ENCODE measurements at places on chromosomes 12 and 14.

GRCh38 chr12:11778713-11779685 is 129.5 kb downstream of the ETV6 start:
- DNase-seq = no peak

GRCh38 chr12:240566-240965 is 22.1 kb downstream of the SLC6A13 start:
- no peak for DNase-seq

- DNase-seq = no peak
Observed at GRCh38 chr14:102525219-102525928, 15.8 kb upstream of the ANKRD9 start.

- no peak for DNase-seq
Observed at GRCh38 chr12:57177354-57177753, 29.9 kb upstream of the LRP1-AS start.

GRCh38 chr12:88600272-88600671 is 20.0 kb upstream of the KITLG start:
- DNase-seq = no peak

- no peak for DNase-seq
Observed at GRCh38 chr14:28761438-28762291, 4.9 kb upstream of the FOXG1 start.

GRCh38 chr12:71731439-71732356 is 23.0 kb upstream of the RAB21 start:
- no peak for DNase-seq

GRCh38 chr12:129788506-129789084 is 115.2 kb downstream of the TMEM132D start:
- DNase-seq = no peak

DNA sequence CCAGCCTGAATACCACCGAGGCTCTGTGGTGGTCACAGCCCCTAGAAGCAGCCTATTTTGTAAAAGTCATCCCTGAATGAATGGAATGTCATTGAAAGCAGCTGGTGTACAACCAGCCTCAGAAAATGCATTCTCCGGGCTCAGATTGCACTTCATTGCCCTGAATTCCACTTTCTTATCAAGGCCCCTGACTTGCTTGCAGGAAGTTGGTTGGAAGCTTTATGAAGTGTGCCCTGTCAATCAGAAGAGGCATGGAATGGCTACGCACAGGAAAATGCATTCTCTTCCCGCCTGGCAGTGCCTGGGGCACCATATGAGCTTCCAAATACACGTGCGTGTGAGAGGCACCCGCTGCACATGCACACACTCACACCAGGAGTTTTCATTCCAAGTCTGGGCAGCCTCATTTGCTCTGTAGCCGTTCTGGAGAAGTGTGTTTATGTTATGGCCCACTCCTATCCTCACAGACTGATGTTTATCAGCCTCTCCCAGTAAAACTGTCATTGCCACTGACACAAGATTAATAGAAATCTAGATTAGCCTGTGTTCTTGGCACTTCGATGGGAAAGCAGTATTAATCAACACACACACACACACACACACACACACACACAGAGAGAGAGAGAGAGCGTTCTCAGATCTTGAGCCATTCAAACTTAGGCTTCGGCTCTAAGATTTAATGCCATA is 63.9 kb downstream of the NUAK1 start:
- DNase-seq = no peak

DNA sequence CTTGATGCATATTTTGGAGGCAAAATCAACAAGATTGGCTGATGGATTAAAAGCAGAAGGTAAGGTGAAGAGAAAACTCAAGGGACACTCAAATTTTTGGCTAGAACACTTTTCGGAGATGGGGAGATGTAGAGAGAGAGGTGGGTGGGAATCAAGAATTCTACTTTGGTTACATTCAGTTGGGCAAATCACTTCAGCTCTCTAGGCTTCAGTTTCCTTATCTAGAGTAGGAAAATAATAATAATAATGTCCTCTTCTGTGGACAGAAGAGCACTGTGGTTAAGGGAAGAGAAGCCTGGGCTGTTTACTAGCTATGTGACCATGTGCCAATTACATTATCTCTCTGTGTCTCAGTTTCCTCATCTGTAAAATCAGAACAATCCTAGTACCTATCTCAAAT is 23.4 kb upstream of the DHRS2 start:
- DNase-seq = no peak

- DNase-seq = no peak
Observed at GRCh38 chr12:42128327-42128726, 16.3 kb downstream of the GXYLT1 start.

DNA sequence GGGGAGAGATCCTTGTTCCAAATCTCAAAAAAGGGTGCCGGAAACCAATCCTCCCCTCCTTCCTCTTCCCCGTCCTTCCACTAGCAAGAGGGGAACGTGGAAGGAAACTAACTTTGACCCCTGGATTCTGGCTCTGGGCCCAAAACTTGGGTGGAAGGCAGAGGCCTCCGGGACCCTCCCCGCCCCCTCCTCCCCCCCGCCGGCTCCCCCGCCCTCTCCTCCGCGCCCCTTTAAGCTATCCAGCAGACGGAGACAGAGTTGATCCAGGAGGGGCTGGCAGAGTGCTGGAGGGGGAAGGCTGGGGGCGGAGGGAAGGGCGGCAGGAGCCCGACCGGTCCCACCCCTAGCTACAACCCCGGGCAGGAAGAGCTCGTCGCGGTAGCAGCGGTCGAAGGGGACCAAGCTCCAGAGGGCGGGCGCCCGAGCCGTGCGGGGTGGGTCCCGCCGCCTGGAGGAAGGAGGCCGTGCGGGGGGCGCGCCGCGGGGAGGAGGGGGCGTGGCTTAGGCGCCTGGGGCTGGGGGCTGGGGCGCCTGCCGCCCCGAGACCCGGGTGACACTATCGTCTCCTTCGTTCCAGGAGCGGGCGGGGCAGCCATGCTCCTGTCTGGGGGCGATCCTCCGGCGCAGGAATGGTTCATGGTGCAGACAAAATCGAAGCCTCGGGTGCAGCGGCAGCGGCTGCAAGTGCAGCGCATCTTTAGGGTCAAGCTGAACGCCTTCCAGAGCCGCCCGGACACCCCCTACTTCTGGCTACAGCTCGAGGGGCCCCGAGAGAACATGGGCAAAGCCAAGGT is at the start of gene NYNRIN:
TSS of gene NYNRIN (plus strand) at position 351 of the 794 bp plus-strand sequence. CDS start at position 595, 244 bp downstream.
- DNase-seq = no peak

- no peak for DNase-seq
Observed at GRCh38 chr12:27711317-27711682, 668 bp downstream of the MRPS35 start.

- peak; percentile 76 for DNase-seq
Observed at GRCh38 chr12:9331218-9331626, 123.0 kb upstream of the PZP start.

- DNase-seq = no peak
Observed at GRCh38 chr12:128811806-128812205, 12.0 kb downstream of the SLC15A4 start.

Data from stimulated activated effector memory CD8-positive, alpha-beta T cell treated with anti-CD3 and anti-CD28 coated beads, Interleukin-12 subunit alpha, Interleukin-12 subunit beta, amount 100 ng/mL, for 72 hours (primary cell).